Motor neuron (in vitro differentiated cells): ENCODE measurements at places on chromosomes 3 and 15.
A peak's percentile ranks its signal among the peaks of the same experiment; 100 is the strongest.

GRCh38 chr15:92733934-92734521 lies 78.5 kb upstream of the FAM174B start:
- ATAC-seq = peak; percentile 94

GRCh38 chr15:59691194-59691805 lies 2.2 kb upstream of the BNIP2 start:
- no peak for ATAC-seq

DNA sequence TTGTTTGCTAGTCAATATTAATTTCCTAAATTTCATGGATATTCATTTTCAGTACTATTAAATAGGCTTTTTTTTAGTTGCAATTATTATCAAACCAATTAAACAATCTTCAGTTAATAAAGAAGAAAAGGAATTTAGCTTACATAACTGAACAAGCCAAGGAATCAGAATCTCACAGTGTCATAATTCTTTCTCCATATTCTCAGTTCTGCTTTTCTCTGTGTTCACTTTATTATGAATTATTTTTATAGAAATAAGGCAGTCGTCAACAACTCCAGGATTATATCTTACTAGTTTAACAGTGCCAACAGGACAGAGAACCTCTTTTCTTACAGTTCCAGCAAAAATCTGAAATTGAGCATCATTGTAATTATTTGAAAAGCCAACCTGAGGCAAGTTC lies 221.7 kb downstream of the CGGBP1 start:
- no peak for ATAC-seq

DNA sequence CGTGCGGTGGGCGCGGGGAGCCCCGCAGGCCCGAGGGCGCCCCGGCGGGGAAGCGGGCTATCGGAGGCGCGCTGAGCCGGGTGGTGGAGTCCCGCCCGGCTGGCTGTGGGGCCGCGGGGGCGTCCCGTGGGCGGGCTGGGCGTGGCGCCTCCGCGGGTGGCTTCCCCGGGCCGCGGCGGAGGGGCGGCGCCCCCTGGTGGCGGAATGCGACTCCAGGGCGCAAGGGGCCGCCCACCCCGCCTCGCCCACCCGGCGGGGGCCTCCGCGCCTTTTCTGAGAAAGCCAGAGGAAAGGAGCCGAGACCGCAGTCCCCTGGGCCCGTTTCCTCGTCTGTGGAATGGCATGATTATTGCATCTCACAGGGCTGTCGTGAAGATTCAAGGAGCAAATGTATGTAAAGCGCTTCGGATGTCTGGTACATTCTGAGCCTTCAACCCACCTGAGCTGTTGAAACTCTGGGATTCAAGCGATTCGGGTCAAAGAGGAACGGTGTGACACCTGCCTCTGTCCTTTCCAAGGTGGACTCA lies 31.9 kb upstream of the RAB6B start:
- ATAC-seq = peak; percentile 94

GRCh38 chr15:41886741-41887140 lies 7.1 kb downstream of the SPTBN5 start:
- ATAC-seq = no peak

- peak; percentile 66 for ATAC-seq
Observed at GRCh38 chr15:88982304-88982945, 69.2 kb upstream of the MFGE8 start.

- no peak for ATAC-seq
Observed at GRCh38 chr3:171358181-171358880, 101.9 kb downstream of the TNIK start.

GRCh38 chr15:28891588-28891987 lies 5.8 kb downstream of the APBA2 start:
- no peak for ATAC-seq

DNA sequence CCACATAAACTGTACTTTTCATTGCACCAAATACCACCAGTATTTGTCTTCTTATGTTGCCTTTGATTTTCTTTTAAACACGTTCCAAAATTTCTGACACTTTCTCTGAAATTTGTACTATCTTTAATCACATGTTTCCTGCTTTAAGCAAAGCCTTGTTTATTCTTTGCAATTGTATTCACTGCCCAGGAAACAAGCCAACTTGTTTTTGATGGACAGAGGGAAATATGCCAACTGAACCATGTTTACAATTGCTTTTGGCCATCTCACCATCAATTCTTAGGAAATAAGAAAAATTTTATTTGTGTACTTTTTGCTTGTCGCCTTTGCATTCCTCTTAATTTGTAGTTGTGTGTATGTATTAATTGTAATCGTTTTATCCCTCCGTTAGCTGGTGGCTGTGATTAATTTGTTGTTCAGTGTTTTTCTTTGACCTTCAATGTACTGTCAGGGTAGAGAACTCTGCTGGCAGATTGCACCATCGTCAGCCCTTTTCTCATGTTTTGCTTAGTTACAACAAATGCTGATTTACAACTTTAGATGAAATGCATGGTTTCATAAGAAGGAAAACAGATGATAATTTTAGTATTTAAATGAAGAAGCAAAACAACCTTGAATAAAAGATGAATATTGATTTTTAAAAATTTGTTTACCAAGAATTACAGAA lies 19.4 kb upstream of the FEZF2 start:
- no peak for ATAC-seq

GRCh38 chr15:70491201-70491621 lies 272.1 kb downstream of the UACA start:
- ATAC-seq = no peak

- ATAC-seq = no peak
Observed at GRCh38 chr15:90178468-90179435, 22.4 kb upstream of the SEMA4B start.

DNA sequence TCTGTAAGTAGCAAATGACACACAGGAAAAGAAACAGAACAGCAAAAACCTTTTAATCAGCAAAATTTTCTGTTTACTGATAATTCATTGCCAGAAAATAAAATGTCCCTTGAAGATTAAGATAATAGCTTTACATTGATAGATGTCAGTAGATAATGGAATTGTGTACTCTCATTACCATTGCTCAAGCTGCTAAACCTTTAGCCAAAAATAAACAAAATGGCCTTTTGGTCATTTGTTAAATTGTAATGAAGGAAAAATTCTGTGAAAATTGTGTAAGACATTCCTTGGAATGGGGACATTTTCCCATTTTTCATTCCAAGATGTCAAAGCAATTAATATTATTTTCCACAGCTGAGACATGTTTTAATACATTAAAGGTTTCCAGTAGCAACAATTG lies 189.8 kb downstream of the PLOD2 start:
- no peak for ATAC-seq

GRCh38 chr3:156704370-156705036 lies 30.1 kb downstream of the TIPARP start:
- ATAC-seq = no peak

- ATAC-seq = no peak
Observed at GRCh38 chr15:46229263-46229662, 594.4 kb downstream of the SQOR start.

DNA sequence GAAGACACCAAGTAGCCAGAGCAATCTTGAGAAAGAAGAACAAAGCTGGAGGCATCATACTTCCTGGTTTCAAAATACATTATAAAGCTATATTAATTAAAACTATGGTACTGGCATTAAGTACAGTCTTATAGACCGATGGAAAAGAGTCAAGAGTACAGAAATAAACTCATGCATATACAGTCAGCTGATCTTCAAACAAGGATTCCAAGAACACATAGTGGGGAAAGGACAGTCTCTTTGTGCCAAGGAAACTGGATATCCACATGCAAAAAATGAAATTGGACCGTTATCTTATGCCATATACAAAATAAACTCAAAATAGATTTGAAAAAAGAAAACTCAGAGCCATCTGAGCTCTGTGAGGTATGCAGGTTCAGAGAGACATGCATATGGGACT lies 57.4 kb downstream of the SERP1 start:
- ATAC-seq = no peak

DNA sequence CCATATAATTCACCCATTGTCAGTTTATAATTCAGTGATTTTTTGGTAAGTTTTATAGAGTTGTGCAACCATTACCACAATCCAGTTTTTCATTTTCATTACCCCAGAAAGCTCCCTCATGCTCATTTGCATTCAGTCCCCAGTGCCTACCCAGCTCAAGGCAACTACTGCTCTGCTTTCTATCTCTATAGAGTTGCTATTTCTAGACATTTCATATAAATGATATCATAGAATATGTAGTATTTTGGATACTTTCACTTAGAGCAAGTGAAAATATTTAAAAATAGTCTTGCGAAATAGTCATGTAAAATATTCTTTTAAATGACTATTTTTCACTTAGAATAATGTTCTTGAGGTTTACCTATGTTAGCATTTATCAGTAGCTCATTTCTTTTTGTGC lies 42.1 kb downstream of the ZNF654 start:
- ATAC-seq = no peak

- peak; percentile 87 for ATAC-seq
Observed at GRCh38 chr3:127392156-127392490, 104.3 kb upstream of the PRR20G start.

- ATAC-seq = peak; percentile 52
Observed at GRCh38 chr3:80889535-80889934, 871.9 kb downstream of the GBE1 start.

DNA sequence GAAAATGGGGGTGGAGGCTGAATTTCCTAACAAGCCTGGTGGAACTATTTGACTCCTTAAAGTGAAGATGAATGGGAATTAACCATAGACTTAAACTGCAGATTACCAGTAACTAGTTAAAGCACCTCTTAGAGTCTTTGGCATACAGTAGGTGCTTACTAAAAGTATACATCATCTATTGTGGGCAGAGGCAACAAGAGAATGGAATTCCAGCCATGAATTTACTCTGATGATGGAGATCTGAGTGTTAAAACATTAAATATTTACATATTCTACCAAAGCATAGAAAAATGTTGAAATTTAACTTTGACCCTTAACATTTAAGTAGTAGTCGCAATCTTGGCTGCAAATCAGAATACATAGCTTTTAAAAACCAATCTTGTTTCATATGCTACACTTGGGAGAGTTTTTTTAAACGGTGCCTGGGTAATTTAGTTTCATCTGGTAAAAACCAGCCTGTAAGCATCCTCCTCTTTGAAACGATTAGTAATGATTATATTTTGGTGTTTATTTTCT lies 5.2 kb downstream of the UBA5 start:
- ATAC-seq = no peak

- ATAC-seq = peak; percentile 84
Observed at GRCh38 chr3:194671900-194672808, at the start of gene LSG1. LSG1 (minus strand) TSS chr3:194672191; CDS start chr3:194672162, 29 bp downstream.

DNA sequence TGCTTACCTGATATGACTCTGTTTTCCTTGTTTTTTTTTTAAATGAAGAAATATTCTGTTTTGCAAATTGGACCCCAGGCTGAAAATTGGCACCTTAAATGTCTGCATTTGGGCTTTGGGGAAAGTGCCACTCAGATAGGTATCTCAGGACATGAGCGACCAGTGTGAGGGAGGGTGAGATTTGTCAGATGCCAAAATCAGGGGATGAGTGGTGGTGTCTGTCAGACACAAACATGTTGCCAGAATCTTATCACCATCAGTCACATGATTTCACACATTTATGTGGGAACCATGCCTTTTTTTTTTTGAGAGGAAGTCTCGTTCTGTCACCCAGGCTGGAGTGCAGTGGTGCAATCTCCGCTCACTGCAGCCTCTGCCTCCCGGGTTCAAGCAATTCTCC lies 75.6 kb upstream of the OSBPL11 start:
- no peak for ATAC-seq

DNA sequence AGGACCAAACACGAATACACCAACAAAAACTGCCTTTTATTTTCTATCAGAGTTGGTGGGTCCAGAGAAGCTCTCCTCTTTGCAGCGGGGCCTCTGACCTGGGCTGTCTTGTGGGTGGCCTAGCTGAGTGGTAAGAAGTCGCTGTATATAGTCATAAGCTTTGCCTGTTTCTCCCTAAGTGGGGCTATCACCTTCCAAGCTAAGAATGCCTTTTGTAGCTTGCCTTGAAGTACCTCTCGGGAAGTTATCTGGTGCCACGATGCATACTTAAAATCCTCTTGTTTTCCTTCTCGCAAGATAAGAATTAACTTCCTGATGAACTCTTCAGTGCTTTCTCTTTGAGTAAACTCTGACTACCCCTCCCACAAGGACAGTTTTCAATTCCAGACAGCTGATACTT lies 178.8 kb downstream of the SYNPR start:
- no peak for ATAC-seq

DNA sequence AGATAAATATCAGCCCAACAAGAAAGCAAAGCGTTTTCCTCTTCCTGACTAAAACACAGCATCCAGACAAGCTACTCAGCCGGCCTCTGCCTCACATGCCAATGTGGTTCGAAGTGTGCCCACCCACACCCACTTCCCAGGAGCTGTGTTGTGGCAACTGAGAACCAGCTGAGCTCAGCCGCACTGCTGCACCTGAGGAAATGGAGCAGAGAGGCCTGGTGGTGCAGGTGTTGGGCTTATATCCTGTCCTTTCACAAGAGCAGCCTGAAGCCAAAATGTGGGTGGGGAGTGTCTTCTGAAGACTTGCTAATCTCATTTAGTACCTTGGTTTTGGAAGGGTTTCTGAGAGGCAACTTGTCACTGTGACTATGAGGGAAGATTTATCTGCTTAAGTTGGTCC lies 23.0 kb upstream of the RETNLB start:
- no peak for ATAC-seq

- no peak for ATAC-seq
Observed at GRCh38 chr3:159829056-159829455, 159.6 kb upstream of the IL12A start.

- no peak for ATAC-seq
Observed at GRCh38 chr3:196272826-196273225, 14.7 kb downstream of the PCYT1A start.

DNA sequence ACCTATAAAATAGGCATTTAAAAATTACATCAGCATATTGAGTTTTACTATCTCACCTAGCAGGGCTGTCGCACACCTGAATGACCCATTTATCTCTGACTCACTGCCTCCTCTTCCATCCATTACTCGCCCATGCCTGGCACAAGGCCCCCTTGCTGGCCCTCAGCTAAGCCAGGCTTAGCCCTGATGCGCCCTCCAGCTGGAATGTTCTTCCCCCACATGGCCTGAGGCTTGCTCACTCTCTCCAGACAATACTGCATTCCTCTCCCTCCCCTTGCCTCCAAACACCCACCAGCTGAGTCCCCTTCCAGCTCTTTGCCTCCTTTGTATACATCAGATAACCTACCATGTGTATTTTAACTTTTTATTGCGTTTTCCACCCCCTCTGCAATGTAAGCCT lies 7.2 kb downstream of the SH3BP5 start:
- peak; percentile 37 for ATAC-seq

- no peak for ATAC-seq
Observed at GRCh38 chr15:58425185-58425584, 6.6 kb upstream of the LIPC start.

- no peak for ATAC-seq
Observed at GRCh38 chr15:100693451-100693850, 91.1 kb downstream of the ASB7 start.
